ENCODE measurements at places on chromosomes 12 and 14.

DNA sequence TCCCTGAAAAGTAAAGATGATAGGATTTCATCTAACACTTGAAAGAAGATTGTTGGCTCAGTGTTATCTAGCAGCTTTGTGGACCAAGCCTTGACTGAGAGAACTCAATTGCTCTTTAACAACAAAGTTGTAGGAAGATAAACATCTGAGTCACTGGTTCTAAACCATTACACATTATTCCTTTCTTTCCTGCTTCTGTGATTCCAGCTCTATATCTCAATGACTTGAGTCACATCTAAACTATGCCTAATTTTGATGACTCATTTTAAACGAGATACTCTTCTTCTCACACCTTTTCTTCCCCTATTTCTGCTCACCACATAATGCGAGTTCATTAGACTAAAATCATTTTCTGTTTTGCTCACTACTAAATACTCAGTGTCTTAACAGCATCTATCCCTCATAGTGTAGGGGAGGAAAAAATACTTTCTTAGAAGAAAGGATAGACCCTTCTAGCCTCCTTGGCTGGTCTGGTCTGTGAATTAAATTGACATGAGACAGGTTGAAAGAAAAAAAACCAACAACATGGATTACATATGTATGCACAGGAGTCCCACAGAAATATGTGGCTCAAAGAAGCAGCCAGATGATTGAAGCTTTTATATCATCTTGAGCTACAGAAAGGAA is 201.4 kb downstream of the C12orf50 start:
- no peak for DNase-seq

GRCh38 chr12:51687614-51688013 is 96.6 kb downstream of the SCN8A start:
- no peak for DNase-seq

- no peak for DNase-seq
Observed at GRCh38 chr14:105087963-105088811, 23.0 kb upstream of the GPR132 start.

- no peak for DNase-seq
Observed at GRCh38 chr14:103008768-103009357, 48.5 kb downstream of the CDC42BPB start.

GRCh38 chr12:46391630-46392029 is 19.1 kb upstream of the SLC38A2 start:
- DNase-seq, result no peak

DNA sequence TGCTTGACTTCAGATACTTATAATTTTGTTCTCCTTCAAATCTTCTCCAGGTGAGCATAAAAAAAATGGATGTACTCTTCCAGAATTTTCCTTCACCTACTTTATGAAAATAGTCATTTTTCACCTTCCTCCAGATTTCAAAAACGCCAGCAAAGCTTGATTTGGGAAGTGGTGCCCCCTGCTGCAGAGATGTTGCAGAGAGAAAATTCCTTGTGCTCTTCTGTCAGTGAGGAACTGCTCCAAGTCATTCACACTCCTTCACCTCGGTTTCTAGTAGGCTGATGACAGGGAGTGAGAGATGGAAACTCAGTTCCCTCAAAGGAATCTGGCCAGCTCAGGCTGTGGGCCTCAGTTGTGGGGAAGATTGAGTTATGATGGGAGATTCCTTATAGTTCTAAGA is 24.2 kb upstream of the RNASE3 start:
- no peak for DNase-seq

DNA sequence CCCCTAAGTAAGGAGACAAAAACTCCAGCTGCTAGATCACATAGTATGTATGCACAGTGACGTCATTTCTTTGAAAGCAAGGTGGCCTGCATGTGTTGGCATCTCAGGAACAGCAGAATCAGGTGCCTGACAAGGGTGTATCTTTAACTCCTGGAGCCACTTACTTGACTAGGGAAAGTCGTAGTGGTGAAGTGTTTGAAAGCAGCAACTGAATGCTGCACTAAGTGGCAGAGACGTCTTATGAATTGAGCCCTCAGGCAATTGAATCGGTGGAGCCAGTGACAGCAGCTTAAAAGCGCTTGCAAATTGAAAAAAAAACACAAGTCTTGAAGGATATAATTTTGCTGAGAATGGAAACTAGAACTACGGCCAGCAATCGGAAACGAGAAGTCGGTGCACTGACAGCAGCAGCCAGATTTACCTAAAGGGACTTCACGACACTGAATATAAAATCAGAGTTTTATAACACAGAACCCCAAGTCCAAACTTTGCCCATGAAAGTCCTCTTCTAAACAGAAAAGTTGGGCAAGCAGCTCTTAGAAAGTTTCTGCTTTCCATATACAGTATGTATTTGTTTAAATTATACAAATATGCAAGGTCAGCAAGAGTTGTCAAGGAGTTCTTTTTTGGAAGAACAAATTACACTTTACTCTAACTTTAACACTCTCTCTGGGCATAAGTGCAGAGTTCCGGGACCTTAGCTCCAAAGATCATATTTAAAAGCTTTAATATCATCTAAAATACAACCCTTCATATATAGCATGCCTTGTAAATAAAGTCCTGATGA is 1.1 kb downstream of the IGF1 start:
- DNase-seq, result no peak

GRCh38 chr12:9112076-9112853 is 3.5 kb downstream of the A2M start:
- no peak for DNase-seq

DNA sequence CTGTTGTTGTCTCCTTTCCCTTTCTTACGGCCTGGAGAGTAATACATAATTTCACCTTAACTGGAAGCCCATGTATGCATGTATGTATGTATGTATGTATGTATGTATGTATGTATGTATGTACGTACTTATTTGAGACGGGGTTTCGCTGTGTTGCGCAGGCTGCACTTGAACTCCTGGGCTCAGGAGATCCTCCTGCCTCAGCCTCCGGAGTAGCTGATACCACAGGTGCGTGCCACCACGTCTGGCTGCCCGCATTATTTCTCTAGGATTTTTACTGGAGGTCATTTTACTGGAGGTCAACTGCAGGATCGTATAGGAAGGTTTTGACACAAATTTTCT is 644 bp upstream of the OS9 start:
- no peak for DNase-seq

- no peak for DNase-seq
Observed at GRCh38 chr14:87449016-87449415, 544.0 kb downstream of the GALC start.

DNA sequence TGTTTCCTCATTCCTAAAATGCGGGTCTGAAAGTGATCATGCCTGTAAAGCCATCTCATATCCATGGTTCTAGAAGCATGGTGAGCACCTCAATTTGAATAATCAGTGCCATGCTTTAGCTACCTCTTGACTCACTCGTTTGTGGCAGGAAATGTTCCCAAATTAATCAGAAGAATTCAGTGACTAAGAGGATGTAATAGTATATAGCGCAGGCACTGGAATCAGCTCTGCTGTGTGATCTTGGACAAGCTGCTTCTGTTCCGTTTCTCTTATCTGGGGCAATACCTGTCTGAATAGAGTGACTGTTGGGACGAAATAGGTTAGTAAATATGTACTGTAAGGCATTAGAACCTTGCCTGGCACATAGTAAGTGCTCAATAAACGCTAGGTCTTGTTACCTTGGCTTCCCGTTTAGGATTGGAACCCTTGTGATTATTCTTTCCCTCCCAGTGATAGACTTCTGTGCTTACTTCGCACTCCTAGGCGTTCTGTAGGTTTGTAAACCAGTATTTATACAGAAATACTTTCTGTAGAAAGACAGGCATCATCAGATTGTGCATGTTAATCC is 820 bp upstream of the SMAGP start:
- DNase-seq, result no peak

DNA sequence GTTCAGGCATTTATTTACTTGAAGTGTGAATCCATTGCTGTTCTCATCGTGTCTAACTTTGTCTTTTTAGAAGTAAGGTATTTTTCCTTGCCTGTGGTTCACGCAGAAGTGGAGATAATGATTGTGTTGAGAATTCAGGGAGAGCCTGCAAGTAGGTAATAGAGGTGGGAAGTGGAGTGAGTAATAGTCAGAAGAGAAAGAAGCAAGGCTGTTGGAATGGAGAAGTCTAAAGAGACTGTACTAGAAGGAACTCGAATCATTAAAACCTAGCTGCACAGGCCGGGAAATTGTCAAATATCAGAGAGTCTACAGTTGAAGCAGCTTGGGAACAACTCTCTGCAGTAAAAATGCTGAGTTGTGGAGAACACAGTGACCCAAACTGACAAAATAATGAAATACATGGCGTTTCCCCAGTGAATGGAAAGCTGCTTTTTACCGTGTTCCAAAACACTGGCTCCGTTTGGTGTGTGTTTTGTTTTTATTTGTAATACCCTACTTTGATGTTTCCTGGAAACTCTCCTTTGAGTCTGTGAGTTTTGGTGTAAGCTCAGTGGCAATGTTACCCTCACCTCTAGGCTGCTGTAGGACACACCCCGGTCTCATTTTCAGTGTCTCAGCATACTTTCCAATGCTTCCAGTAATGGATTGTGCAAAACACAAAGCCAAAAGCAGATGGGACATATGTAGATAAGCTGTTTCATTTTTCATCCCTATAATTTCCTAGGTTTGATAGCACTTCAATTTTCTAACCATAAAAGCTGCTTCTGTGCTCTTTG is 146.6 kb downstream of the CRADD start:
- no peak for DNase-seq

DNA sequence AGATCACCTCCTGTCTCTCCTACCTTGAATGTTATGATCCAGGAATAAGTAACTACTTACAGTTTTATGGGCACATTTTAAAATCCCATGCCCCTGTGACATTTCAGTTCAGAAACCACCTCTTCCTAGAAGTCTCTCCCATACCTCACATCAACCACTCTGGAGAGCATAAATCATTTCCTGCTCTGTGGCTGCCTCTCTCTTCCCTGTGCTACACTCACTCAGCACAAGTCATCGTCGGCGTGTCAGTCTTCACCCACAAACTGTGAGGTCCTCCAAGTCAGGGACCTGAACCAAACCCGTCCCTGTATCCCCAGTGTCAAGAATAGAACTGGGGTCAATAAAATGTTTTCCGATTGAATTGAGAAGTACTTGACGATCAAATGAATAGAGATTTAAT is 863.3 kb downstream of the BCL11B start:
- no peak for DNase-seq

All from activated effector memory CD4-positive, alpha-beta T cell treated with Interleukin-2 at 50 U/mL for 16 hours (primary cell).